Glutamatergic neuron (in vitro differentiated cells): ENCODE measurements at places on chromosomes 13 and 19. TPM values are rescaled to one million over a fixed set of nuclear protein-coding genes. Genes with fewer than 3 reads are reported as not detected.
A peak's percentile ranks its signal among the peaks of the same experiment; 100 is the strongest.

DNA sequence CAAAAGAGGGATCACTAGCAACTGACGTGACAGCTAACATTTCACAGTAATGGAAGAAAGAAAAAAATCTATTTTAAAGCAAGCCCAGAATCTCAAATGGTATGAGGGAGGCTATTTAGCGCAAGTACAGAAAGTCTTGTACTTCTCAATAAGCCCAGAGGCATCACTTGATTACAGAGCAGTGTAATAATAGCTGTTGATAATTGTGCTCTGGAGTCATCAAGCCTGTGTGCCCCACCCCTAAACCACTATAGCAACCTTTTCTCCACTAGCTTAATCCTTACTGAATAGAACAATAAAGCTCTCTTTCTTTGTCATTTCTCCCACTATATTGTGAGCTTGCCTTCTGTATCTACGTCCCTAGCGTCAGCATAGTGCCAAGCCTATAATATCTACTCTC lies 56.6 kb downstream of the FREM2 start:
- H3K27ac ChIP-seq, result no peak overlapping the region
- H3K4me3 ChIP-seq, result no peak overlapping the region
- DNase-seq, result no peak
- no peaks in the 10 kb centered on the region for H3K36me3 ChIP-seq

- peaks cover 9% of the 10 kb centered on the region for H3K27me3 ChIP-seq
- peaks cover 7% of the 10 kb centered on the region for H3K4me1 ChIP-seq
- DNase-seq, result peak; percentile 61
- no peak overlapping the region for H3K27ac ChIP-seq
These were observed 32.8 kb downstream of the TINCR start for GRCh38 chr19:5534787-5535586.

- no peak overlapping the region for H3K27ac ChIP-seq
- no peak for DNase-seq
- peaks cover 8% of the 10 kb centered on the region for H3K4me1 ChIP-seq
- peaks cover 2% of the 10 kb centered on the region for H3K27me3 ChIP-seq
- H3K36me3 ChIP-seq, result no peaks in the 10 kb centered on the region
These were observed 29.0 kb upstream of the CEBPG start for GRCh38 chr19:33344573-33344925.

DNA sequence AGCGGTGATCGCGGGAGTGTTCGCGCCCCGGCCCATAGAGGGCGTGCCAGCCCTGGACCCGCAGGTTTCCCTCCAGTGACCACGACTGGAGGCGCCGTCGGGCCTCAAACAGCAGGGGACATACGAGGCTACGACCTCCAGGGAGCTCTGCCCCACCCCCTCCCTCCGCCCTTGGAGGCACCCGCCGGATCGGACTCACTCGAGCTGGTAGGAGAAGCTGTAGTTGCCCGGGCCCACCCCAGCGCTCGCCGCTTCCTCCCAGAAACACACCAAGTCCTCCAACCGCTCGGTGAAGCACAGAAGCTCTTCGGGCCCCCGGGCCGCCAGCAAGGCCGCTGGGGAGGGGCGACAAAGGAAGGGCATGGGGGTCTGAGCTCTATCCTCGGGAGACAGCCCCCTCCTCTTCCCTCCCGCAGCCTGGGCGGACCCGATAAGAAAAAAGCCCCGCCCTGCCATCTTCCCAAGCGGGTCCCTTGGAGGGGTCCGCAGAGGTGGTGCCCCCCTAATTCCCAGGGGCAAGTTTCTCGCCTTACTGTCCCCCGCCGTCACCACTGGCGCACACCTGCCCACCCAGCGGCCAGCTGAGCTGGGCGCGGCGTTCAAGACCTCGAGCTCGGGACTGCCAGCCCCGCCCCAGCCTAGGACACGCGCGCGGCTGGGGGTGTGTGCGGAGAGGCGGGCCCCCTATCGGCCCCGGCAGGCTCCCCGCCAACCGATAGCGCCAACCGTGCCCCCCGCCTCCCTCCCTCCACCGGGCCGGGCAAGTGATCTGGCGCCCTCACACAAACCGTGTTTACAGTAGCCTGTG lies 1.0 kb downstream of the EPOR start:
- H3K27me3 ChIP-seq, result peaks cover 9% of the 10 kb centered on the region
- H3K4me1 ChIP-seq, result peaks cover 6% of the 10 kb centered on the region
- peak; percentile 74 for DNase-seq
- no peaks in the 10 kb centered on the region for H3K36me3 ChIP-seq
- peak overlapping the region; percentile 76 for H3K4me3 ChIP-seq
- H3K27ac ChIP-seq, result peak overlapping the region; percentile 22

DNA sequence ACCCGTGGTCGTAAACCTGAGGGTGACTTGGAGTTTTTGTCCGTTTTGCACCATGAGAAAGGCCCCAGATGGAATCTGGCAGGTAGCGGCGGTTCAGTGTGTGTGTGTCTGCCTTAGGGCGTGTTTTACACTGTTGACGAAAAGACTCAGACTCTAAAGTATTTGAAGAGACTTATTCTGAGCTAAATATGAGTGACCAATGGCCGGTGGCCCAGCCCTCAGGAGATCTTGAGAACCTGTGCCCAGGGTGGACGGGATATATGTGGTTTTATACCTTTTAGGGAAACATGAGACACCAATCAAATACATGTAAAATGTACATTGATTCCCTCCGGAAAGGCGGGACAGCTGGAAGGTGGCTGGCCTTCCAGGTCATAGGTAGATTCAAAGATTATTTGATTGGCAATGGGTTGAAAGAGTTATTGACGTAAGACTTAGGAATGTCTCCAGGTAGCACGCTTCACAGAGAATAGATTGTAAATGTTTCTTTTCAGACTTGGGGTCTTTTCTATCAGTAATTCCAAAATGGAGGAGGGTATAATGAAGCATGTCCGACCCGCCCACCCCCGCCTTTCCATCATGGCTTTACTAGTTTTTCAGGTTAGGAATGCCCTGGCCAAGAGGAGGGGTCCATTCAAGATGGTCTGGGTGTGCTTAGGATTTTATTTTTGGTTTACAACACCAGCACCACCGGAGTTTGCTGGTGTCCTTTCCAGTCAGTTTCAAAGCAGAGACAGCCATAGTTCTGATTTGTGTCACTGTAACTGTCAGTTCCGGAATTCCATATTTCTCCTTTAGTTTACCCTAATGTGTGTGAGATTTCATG lies 1.0 kb upstream of the ZNF529 start:
- DNase-seq, result no peak
- H3K27ac ChIP-seq, result peak overlapping the region; percentile 94
- peaks cover 8% of the 10 kb centered on the region for H3K36me3 ChIP-seq
- peaks cover 2% of the 10 kb centered on the region for H3K27me3 ChIP-seq
- H3K4me1 ChIP-seq, result peaks cover 11% of the 10 kb centered on the region

DNA sequence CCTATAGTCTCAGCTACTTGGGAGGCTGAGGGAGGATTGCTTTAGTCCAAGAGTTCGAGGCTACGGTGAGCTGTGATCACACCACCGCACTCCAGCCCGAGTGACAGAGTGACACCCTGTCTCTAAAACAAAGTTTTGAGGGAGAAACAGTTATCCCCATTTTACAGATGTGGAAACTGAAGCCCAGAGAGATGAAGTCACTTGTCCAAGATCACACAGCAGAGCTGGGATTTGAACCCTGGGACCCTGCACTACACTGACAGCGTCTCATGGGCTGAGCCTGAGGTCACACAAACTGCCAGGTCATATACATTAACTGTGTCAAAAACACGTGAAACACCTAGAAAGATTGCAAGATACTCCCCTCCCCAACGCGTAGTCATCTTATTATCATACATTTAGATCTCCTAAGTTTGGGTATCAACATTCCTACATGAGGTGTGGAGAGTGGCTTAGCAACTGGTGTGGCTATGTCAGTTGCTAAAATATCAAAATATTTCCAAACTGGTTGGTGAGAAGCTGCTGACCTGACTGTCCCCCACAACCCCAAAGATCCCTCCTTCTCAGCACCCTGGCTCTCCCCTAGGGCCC lies 8.2 kb downstream of the FCGBP start:
- no peak overlapping the region for H3K27ac ChIP-seq
- no peaks in the 10 kb centered on the region for H3K36me3 ChIP-seq
- H3K27me3 ChIP-seq, result no peaks in the 10 kb centered on the region
- no peak overlapping the region for H3K4me3 ChIP-seq
- DNase-seq, result no peak
- no peaks in the 10 kb centered on the region for H3K4me1 ChIP-seq

- no peak overlapping the region for H3K27ac ChIP-seq
- peaks cover 1% of the 10 kb centered on the region for H3K4me1 ChIP-seq
- no peak for DNase-seq
- no peaks in the 10 kb centered on the region for H3K27me3 ChIP-seq
- no peaks in the 10 kb centered on the region for H3K36me3 ChIP-seq
These were observed 58.2 kb downstream of the SLITRK1 start for GRCh38 chr13:83824120-83824519.

DNA sequence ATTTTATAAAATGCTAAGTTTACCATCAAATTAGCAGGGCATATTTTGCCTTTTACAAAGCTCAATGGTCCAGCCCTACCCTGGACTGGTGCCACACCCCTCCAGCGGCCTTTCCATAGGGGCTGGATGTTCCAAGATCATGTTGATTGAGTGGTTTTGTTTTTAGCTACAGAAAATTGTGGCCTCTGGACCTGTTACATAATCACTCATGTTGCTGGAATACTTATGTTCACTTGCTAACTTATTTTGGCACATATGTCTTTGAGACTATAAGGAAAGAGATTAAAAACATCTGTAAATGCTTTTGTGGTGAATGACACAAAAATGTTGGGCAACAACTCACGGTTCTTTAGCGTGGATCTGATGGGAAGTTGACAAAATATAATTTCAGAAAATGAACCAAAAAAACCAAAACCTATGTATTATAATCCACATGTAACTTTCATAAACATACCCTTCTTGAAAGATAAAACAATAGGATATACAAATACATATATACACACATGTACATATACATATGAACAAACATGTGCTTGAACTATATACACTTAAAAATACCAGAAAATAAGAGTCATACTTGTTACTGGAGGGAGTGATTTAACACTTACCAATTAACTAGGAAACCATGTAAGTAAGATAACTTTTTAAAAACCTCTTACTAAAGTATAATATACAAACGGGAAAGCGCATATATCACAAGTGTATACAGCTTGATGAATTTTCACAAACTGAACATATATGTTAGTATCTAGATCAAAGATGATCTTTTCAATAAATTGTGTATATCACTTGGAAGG lies 46.6 kb upstream of the SLC15A1 start:
- H3K27ac ChIP-seq, result no peak overlapping the region
- H3K4me3 ChIP-seq, result no peak overlapping the region
- peaks cover 13% of the 10 kb centered on the region for H3K4me1 ChIP-seq
- H3K36me3 ChIP-seq, result peaks cover 4% of the 10 kb centered on the region

- DNase-seq, result no peak
- H3K4me3 ChIP-seq, result no peak overlapping the region
- peaks cover 12% of the 10 kb centered on the region for H3K4me1 ChIP-seq
- H3K27ac ChIP-seq, result no peak overlapping the region
- H3K27me3 ChIP-seq, result no peaks in the 10 kb centered on the region
These were observed 7.7 kb upstream of the GPR18 start for GRCh38 chr13:99265821-99266426.

GRCh38 chr19:44280916-44281315 lies 21.2 kb downstream of the ZNF233 start:
- H3K36me3 ChIP-seq, result peaks cover 31% of the 10 kb centered on the region
- DNase-seq, result no peak
- no peak overlapping the region for H3K4me3 ChIP-seq
- H3K27ac ChIP-seq, result no peak overlapping the region
- H3K4me1 ChIP-seq, result no peaks in the 10 kb centered on the region

DNA sequence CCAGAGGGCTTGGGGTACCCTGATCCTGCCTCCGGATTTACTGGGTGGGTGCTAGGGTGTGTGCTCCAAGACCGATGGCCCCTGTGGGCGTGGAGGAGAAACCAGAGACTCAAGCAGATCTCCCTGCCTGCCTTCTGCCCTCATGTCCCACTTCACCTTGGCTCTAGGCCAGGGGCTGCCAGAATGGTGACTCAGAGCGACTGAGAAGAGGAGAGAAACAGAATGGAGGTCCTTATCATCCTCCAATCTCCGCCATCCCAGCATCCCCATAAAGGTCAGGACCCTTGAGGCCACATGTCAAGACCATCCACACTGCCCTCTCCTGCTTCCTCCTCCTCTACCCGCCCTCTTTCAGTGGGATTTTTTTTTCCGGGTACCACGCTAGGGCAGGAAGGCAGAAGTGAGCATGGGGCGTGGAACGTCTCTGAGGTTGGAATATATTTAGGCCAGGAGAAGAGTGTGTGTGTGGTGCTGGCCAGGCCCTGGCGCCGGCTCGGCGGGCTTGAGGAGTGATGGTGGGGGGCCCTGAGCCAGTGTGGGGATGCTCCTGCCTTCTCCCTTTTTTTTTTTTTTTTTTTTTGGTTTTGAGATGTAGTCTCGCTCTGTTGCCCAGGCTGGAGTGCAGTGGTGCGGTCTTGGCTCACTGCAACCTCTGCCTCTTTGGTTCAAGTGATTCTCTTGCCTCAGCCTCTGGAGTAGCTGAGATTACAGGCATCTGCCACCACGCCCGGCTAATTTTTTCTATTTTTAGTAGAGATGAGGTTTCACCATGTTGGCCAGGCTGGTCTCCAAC lies 22.3 kb downstream of the IER2 start:
- no peak for DNase-seq
- H3K4me1 ChIP-seq, result peaks cover 8% of the 10 kb centered on the region
- no peaks in the 10 kb centered on the region for H3K27me3 ChIP-seq
- no peaks in the 10 kb centered on the region for H3K36me3 ChIP-seq
- H3K27ac ChIP-seq, result peak overlapping the region; percentile 6

DNA sequence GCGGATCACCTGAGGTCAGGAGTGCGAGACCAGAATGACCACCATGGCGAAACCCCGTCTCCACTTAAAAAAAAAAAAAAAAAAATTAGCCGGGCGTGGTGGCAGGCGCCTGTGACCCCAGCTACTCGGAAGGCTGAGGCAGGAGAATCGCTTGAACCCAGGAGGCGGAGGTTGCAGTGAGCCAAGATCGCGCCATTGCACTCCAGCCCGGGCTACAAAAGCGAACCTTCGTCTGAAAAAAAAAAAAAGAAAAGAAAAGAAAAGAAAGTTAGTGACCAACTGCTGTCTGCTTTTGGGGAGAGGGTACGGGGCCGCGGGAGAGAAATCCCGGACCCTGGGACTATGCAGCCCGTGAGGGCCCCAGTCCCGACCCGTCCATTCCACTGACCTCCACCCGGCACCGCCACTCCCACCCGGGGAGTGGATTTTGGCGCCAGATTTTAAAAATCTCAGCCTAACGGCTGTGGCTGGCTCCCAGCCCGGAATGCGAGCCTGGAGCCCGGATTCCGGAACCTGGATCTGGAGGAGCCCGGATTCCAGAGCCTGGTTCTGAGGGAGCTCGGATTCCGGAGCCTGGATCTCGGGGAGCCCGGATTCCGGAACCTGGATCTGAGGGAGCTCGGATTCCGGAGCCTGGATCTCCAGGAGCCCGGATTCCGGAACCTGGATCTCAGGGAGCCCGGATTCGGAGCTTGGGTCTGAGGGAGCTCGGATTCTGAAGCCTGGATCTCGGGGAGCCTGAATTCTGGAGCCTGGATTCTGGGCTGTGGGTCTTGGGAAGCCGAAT lies 6.1 kb upstream of the LMNB2 start:
- H3K4me3 ChIP-seq, result no peak overlapping the region
- no peak overlapping the region for H3K27ac ChIP-seq
- H3K27me3 ChIP-seq, result peaks cover 5% of the 10 kb centered on the region
- H3K4me1 ChIP-seq, result peaks cover 1% of the 10 kb centered on the region
- DNase-seq, result no peak
- no peaks in the 10 kb centered on the region for H3K36me3 ChIP-seq

DHRS12 gene
- total RNA-seq, result 19.8 TPM

ZNF221 gene
- 16.1 TPM for total RNA-seq

ZNF99 gene
- total RNA-seq, result not detected

GPR4 gene
- total RNA-seq, result not detected

ANO8 gene
- total RNA-seq, result 98.8 TPM

RASAL3 gene
- total RNA-seq, result not detected
